ENCODE measurements at places on chromosomes 2 and 18.
A peak's percentile ranks its signal among the peaks of the same experiment; 100 is the strongest.

- no peak for DNase-seq
Observed at GRCh38 chr2:69685321-69686048, 41.9 kb upstream of the AAK1 start.

GRCh38 chr2:159622966-159623365, 6.6 kb upstream of the BAZ2B start:
- no peak for DNase-seq

DNA sequence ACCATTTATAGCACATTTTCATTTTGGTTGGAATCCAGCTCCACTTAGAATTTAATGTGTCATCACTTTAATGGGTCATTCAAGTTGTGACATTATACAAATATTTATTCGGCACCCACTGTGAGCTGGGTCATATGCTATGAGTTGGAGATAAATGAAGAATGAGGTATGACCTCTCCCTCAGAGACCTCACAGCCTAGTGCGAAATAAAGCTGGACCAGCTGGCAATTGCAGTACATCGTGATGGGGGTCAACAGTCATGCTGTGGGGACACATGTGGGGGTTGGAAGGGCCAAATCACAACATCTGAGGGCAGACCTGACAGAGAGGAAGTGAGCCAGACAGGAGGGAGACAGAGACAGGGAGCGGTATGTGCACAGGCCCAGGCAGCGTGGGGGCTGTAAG, 175.4 kb downstream of the MAIP1 start:
- no peak for DNase-seq

DNA sequence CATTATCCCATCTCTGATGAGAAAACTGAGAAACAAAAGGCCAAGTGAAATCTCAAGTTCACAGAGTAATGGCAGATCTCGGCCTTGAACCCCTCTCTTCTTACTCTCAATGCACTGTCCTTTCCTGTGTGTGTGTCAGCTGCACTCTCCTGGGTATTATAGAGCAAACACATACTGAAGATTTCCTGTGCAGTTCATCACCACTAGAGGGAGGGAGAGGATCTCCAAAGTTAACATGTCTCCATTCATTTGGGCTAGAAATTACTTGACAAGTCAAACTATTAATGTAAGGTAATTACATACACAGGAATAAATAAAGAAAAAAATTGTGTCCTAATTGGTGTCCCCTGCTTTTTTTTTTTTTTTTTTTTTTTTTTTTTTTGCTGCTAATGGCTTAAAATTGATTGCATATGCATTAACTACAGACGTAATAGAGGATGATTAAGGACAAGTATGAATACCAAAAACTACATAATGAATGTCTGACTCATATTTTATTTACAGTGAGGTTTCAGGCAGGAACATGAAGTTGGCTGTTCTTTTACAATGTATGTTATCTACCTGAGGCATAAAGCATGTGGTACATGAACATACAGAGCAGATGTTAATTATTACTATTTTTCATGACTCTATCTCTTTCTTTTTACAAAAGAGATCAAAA, 269.2 kb downstream of the NYAP2 start:
- DNase-seq, result peak; percentile 68

DNA sequence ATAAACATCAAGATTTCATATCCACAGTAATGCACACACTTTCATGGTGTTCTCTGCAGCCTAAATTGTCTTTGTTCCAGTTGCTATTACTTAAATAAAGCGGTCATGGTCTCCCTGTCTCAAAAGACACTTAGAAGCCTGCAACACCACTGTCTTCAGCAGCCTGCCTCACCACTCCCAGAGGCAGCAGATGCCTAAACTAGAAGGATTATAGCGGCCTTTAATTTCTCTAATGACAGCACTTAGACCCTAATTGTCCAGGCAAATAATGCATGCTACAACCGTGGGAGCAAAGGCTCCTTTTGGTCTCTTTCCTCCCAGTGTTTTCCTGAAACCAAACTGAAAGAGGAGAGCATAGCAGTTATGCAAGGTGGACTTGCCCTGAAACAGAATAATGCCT, 248.8 kb upstream of the SLC39A10 start:
- DNase-seq, result no peak

- no peak for DNase-seq
Observed at GRCh38 chr2:142938240-142938639, 60.8 kb downstream of the KYNU start.

- DNase-seq, result no peak
Observed at GRCh38 chr2:64543008-64543697, 19.0 kb downstream of the AFTPH start.

GRCh38 chr2:33521791-33522281, 45.4 kb downstream of the RASGRP3 start:
- peak; percentile 90 for DNase-seq

DNA sequence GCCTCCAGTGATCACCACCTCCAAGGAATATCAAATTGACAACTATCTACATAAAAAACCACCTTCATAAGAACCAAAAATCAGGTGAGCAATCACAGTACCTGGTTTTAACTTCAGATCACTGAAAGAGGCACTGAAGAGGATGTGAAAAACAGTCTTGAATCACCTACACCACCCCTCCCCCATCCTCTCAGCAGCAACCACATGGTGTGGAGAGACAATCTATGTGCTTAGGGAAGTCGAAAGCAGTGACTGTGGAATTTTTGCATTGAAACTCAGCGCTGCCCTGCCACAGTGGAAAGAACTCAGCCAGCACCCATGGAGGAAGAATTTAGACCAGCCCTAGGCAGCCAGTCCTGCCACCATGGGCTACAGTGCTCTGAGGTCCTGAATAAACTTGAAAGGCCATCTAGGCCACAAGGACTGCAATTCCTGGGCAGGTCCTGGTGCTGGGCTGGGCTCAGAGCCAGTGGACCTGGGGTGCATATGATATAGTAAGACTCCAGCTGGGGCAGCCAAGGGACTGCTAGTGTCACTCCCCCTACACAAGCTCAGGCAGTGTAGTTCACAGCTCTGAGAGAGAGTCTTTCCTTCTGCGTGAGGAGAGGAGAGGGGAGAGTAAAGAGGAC, 75.6 kb downstream of the ATL2 start:
- no peak for DNase-seq

DNA sequence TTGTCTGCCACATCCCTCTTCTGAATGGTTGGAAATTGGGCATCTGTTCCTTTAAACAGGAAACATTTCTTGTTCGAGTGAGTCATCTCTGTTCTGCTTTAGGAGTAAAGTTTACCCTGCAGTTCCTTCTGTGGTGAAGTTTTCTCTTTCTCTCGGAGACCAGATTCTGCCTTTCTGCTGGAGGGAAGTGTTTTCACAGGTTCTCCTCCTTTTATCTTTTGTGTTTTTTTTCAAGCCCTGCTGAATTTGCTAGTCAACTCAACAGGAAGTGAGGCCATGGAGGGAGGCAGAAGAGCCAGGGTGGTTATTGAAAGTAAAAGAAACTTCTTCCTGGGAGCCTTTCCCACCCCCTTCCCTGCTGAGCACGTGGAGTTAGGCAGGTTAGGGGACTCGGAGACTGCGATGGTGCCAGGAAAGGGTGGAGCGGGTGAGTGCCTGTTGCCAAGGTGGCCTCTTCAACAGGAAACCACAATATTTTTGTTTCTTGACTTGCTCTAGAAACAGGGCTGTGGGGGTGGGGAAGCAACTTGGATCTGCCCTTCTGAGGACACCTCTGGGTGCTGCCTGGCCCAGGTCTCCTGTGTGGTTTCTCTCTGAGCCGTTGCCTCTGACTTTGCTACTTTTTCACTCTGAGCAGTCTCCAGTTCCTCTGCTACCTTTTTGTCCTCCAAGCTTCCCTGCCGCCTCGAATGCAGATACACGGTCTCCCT, 2.2 kb upstream of the CASP8 start:
- DNase-seq, result peak; percentile 87

- no peak for DNase-seq
Observed at GRCh38 chr2:189082376-189082975, 97.1 kb downstream of the COL5A2 start.

DNA sequence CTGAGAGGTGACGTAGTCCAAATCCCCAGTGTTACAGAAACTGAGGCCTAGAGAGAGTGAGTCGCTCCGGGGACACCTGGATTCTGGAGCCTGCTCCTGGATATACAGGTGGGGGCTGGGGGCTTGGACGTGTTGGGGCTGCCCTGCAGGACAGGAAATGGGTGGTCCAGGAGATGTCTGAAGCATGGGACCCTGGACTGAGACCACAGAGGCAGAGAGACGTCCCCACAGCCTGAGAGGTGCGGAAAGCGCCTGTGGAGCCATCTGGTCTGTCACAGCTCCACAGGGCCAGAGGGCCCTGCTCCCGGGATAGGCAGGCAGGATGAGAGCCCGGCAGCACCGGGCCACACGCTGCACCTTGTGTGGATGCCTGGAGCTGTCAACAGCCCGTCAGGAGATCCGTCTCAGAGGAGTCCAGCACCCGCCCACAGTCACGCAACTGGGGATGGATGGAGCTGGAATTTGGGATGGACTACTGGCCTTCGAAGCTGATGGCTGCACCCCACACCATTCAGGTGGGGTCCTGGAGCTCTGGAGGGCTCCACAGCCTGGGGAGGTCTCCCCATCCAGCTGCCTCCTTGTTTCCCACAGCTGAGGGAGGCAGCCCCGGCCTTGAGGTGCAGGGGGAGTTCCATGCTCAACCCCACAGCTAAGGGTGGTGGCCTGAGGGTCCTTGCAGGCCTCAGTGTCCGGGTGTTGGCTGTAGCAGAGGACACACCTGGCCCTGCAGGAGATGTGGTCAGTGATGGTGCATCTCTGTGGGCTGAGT, 303.0 kb downstream of the NDUFA10 start:
- DNase-seq, result no peak

GRCh38 chr2:10159581-10160131, 37.1 kb downstream of the RRM2 start:
- peak; percentile 61 for DNase-seq

GRCh38 chr2:11286749-11287148, 57.7 kb downstream of the ROCK2 start:
- no peak for DNase-seq

GRCh38 chr2:233813236-233814055, 35.3 kb downstream of the MROH2A start:
- no peak for DNase-seq

GRCh38 chr2:225122007-225122406, 79.7 kb upstream of the DOCK10 start:
- DNase-seq, result no peak

GRCh38 chr2:85867556-85868292, 21.1 kb downstream of the ST3GAL5 start:
- DNase-seq, result no peak

- no peak for DNase-seq
Observed at GRCh38 chr2:19073522-19073921, 284.9 kb downstream of the OSR1 start.

GRCh38 chr2:231924889-231925275, 1.3 kb downstream of the NPPC start:
- no peak for DNase-seq

GRCh38 chr2:5195636-5196035, 496.5 kb upstream of the SOX11 start:
- no peak for DNase-seq

GRCh38 chr2:201952187-201952586, 81.5 kb upstream of the FZD7 start:
- no peak for DNase-seq

DNA sequence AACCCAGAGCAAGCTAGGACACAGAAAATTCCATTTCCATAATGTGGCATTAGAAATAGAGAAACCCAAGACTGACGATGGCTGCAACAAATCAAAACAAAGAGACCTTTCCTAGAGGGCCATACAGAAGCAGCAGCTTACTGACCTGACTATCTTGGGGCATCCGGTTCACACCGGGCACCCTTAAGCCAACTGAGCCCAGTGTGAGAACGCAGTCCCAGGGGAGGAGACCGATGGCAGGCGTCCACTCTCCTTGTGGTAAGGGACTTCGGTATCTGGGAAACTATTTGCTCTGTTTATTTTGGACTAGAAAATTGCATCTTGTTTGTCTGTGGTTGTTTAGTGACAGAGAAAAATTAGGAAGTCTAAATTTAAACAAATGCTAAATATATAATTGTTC, 244.8 kb upstream of the COPS8 start:
- no peak for DNase-seq

DNA sequence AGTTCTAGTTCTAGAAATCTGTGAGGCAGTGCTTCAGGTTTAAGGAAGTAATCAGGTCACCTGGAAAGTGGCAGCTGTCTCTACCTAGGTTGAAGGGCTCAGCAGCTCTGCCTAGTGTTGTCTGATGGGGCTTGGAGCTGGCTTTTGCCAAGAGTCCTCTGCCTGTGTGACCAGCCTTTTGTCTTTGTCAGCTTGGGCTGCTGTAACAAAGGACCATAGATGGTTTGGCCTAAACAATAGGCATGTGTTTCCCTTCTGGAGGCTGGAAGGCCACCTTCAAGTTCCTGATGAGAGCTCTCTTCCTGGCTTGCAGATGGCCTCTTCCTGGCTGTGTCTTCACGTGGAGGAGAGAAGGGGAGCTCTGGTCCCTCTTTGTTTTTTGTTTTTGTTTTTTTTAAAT, 13.3 kb downstream of the UBE2F start:
- peak; percentile 57 for DNase-seq

DNA sequence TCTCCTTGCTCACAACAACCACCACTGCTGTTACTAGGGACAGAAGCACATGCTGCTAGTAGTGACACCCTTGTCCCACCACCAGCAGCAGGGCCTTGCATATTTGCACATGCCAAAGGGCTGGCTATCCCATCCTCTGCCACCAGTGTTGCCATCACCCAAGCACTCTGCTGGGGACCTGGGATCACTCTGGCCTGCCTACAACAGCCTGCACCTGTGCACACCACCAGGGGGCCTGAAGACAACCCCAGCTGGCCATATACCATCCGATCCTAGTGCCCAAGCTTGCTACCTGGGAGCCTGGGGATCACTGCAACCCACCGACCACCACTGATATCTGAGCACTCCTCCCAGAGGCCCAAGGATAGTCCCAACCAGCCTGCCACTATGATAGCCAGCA, 99.9 kb upstream of the FANCL start:
- no peak for DNase-seq

DNA sequence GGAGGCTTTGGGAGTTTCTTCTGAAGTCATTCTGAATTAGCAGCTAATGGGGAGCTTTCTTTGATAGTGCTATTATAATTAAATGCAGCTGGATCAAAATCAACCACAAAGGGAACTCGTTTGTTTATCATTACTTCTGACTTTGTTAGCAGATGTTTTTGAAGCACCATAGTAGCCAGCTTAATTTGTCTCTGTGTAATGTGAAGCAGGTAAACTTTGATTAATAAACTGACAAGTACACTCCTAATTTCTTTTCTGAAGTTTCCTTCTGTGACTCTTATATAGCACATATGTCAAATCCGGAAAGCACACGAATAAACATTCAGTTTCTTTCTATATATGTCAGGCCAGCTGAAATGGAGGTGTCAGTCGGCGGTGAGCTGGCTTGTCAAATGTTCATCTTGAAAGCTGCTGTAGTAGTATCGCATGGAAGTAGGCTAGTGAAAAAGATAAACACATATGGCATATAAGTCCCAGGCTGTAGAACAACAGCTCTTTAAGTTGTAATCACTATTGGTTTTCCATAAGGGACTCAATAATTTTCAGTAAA, 451.9 kb upstream of the ZEB2 start:
- no peak for DNase-seq

GRCh38 chr2:128290356-128290755, 28.3 kb downstream of the HS6ST1 start:
- no peak for DNase-seq
